Mammary microvascular endothelial cell (primary cell): ENCODE measurements at places on chromosomes 1 and 21. TPM values are rescaled to one million over a fixed set of nuclear protein-coding genes. Genes with fewer than 3 reads are reported as not detected.

The TSPAN1 gene
- total RNA-seq: 2.0 and 2.5 TPM in 2 replicates

The TMEM125 gene
- total RNA-seq: not detected in 2 replicates

The SYPL2 gene
- 0.05 and 0.33 TPM in 2 replicates for total RNA-seq

The LCE5A gene
- not detected in 2 replicates for total RNA-seq

The HTR6 gene
- total RNA-seq: not detected in 2 replicates

The EFNA1 gene
- 30.8 and 33.2 TPM in 2 replicates for total RNA-seq

The PTPN14 gene
- 47.7 and 52.8 TPM in 2 replicates for total RNA-seq

The C1orf94 gene
- not detected in 2 replicates for total RNA-seq

The LYST gene
- total RNA-seq: 3.6 and 7.6 TPM in 2 replicates

The SLC5A9 gene
- not detected in 2 replicates for total RNA-seq

The ACTL8 gene
- total RNA-seq: not detected in 2 replicates

The CD1B gene
- not detected in 2 replicates for total RNA-seq

The PGLYRP4 gene
- not detected in 2 replicates for total RNA-seq

The FCRL4 gene
- total RNA-seq: not detected in 2 replicates

The DMRTB1 gene
- not detected in 2 replicates for total RNA-seq

The NKAIN1 gene
- 0.47 TPM in 1 of 2 replicates, not detected in the other for total RNA-seq
